Brain (organoid and tissue), 16 donors: ENCODE measurements at places on chromosomes 2 and 18.
A peak's percentile ranks its signal among the peaks of the same experiment; 100 is the strongest.

- no peak for DNase-seq
Measured at GRCh38 chr2:51093016-51093415, 61.1 kb upstream of the NRXN1 start.

DNA sequence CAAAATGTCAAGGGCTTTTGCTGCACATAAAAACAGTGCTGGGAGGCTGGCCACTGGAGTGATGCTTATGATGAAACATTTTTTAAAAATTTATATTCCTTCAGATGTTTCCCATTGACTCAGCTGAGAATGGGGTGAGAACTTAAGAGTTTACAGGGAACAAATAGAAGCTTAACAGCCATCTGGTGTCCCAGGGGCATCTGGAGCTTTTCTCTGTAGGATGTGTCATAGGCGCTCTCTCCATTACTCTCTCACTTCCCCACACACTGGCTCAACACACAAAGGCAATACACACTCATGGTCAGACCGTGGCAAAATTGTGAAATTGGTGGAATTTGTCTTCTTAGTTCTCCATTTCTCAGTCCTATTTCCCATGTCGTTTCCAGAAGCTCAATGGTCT lies 783.1 kb upstream of the LRRTM1 start:
- DNase-seq: no peak

DNA sequence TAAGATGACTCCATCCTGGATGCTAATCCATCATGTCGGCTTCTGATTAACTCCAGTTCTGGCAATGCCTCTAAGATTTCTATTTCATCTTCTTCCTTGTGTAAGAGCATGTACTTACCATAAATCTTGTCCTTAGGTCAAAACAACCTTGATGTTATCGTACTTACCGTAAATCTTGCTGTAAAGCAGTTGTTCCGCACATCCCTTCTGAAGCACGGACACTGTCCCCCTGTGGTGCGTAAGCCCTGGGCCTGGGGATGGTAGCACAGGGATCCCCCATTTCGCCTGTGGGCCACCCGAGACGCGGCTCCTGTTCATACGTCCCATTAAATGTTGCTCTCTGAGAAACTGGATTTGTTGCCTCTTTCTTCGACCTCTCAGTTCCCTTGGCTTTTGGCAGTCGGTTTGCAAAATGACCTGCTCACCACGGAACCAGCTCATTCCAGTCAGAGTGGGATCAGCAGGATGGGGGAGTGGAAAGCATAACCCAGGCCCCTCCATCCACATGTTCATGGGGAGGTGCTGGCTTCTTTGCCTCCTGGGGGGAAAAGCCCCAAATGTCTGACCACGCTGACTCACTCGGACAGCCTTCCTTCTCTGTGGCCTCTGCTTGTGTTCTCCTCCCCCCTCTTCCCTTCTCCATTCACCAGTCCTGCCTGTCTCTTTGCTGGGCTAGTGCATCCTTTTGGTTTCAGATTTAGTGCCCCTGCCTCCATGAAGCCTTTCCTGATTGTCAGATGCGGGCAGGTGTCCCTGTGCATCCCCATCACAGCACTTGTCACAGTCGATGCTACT lies 49.9 kb downstream of the RAB31 start:
- DNase-seq: no peak

DNA sequence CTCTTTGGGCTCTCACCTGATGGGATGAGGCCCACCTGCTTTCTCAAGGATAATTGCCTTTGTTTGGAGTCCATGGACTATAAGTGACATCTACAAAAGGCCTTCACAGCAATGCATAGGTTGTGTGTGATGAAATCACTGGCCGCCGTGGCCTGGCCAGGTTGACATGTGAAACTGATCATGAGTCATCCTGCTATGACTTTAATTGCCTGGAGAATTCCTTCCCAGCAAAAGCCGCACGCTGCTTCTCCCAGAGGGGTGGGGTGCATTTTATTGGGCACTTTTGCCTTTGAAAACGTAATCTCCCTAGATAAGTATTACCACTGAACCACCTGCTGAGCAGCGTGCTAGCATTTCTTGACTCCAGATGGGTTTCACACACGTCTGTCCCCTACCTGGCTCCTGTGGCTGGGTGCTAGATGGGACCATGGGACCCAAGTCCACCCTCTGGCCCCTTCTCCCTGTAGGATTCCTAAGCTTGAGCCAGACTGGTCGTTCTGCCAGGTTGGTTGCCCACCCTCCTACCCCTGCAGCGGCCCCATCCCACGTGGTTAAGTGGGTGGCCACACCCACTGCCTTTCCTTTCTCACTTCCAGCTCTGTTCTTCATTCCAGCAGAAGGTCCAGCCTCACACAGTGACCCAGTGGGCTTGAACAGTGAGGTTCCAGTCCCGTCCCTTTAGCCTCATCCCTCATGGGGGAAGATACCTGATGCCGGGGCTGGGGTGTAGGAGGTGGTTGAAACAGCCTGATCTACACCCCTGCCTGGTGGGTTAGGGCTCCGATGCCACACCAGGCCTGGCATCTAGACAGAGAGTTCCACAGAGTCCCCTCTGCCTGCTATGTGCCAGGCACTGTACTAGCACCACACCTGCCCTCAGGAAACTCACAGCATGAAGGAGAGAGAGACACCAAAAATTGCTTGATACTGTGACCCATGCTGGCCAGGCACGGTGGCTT lies 89.6 kb downstream of the GBX2 start:
- no peak for DNase-seq

DNA sequence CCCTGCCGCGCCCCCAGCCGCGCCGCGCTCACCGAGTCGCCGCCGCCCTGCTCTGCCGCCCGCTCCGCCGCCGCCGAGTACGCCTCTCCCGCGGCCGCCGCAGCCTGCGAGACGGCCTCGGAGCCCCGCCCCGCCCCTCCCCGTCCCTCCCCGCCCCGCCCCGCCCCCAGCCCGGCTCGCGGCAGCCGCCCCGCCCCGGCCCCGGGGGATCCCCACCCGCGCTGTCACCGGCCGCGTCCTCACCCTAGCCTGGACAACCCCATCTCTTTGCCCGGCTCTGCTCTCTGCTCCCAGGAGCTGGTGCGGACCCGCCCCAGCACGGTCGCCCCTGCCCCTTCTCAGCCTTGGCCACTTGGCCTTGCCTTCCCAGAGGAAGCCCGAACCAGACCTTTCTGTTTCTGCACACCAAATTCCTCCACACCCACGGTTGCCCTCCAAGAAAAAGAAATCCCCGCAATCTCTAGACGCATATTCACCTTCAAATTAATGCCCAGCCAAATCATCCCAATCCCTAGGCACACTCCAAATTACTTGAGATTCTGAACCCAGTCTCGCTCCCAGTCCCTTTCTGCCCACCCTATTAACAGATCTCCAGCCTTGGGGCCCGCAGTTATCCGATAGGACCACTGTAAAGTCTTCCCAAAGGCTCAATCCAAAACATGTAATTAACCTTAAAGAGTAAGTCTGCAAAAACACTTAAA lies at the start of gene CYRIA:
Gene CYRIA (minus strand): TSS at position 87 of the 701 bp plus-strand sequence. CDS start 77,715 bp downstream, outside the sequence.
- peak; percentile 68 for DNase-seq

GRCh38 chr2:211259831-211260476 lies 703.6 kb downstream of the CPS1 start:
- DNase-seq: peak; percentile 36

DNA sequence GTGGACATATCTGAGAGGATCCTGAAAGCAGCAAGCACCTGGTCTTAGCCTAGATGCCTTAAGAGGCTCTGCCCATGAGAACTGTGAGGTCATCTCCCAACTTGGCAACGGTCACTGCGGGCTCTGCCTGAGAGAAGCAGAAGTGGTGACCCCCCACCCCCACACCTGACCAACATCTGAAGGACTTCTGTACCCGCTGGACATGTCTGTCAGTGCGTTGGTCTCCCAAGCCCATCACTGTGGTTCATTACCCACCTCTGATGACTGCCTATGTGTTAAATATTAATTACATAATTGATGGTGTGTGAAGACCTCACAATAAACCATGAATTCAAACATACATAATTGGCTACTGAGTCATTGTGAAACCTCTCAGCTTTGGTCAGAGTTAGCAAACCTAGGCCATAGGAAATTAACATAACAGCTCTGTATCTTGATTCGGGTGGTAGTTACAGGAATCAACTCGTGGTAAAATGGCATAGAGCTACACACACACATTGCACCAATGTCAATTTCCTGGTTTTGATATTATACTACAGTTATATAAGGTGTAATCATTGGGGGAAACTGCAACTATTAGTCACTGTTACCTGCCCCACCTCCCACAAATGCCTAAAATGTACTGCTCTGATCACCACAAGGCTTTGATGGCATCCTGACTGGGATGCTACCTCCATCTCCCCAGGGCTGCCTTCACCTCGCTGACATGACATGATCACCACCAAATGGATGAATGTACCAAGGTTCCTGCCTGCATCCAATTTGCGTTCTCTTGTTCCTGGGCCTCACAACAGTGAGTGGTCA lies 4.3 kb upstream of the GALNT1 start:
- DNase-seq: no peak

DNA sequence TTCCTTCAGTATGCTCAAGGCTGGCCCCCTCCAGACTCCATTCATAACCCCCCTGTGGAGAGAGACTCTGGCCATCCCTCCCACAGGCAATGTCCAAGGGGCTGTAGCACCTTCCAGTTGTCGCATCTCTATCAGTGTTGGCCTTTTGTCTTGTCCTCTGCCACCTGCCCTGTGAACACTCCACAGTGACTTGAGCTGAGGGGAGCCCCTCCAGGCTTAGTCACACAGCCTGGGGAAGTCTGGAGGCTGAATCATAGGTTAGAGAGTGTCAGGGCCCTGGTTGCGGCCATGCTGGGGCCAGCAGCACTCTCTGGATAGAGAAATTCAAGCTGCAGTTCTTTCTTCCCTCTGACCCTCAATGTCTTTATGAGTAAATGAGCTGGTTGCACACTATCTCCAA lies 64.7 kb downstream of the GYPC start:
- no peak for DNase-seq

DNA sequence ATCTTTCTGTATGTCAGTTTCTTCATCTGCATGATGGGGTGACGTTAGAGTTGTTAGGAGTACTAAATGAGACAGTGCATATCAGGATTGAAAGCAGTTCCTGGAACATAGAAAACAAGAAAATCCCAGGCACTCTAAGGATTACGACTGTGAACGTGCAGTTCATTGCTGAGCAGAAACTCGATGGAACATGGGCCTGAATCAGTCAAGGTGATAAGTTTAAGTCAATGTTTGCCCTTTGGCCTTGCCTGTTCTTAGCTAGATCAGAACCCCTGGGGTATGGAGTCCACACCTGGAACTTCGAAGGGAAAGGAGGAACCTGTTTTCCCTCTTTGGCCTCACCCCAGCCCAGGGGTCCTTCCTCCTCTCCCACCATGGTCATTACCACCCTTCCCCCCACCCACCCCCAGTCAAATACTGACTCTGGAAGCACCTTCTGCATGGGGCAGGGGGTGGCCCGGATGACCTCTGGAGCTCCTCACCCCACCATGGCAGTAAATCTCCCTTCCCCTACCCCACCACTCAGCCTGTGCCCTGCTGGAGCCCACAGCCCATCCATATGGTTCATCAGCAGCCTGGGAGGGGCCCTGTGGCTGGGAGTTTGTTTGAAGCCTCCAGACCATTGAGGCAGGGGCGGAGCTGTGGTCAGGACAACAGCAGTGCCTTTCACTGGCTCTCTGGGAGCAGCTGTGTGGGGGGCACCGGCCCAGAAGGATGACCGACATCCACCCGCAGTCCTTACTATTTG lies 164.1 kb downstream of the SMAD7 start:
- no peak for DNase-seq

DNA sequence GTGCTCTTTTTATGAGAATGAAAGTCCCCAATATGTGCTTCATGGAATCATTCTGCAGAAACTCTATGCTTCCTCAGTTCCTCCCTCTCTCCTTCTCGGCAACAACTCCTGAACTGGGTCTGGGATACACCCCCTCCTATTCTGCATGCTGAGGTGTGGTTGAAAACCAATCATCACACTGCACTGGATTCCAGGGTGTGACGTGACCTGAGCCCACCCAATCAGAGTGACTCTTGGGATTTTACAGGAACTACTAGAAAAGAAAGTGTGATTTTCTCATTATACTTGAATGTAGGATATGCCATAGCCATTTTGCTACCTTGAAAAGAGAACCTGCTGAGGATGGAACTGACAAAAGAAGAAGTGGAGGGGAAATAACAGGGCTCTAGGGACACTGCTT lies 36.3 kb downstream of the ACVR1 start:
- DNase-seq: no peak

DNA sequence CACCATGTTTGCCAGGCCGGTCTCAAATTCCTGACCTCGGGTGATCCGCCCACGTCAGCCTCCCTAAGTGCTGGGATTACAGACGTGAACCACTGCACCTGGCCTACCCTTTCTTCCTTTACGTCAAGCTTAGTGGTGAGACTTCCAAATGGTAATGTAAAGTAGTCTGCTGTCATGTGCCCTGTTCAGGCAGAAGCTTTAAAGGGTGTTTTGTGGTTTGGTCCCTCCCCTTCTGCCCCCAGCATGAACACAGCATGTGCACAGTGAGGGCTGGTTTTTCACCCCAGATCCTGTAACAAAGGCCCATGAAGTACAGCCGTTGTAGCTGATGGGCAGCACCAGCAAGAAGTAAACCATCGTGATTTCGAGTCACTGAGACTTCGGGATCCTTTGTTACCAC lies 2.7 kb upstream of the DTYMK start:
- DNase-seq: no peak

GRCh38 chr2:157874348-157874747 lies 1.8 kb downstream of the ACVR1 start:
- no peak for DNase-seq

DNA sequence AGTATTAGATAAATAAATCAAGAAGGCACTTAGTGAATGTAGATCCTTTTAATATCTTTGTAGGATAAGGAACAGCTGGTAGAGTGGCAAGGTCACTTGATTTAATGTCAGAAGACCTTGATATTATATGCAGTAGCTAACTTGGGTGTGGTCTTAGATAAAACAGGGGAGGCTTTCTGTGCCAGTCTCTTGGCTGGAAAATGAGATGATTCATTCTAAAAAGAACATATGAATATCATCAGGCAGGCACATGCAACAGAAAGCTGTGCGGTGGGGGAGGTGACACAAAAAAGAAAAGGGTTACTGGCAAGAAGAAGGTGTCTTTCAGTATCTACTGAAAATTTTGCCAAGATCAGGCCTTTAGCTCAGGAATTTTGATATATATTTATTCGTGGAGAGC lies 931.7 kb upstream of the CELF4 start:
- no peak for DNase-seq

- DNase-seq: no peak
Measured at GRCh38 chr18:75363446-75364225, 63.9 kb downstream of the SMIM21 start.

- DNase-seq: no peak
Measured at GRCh38 chr2:159879051-159879604, 81.1 kb upstream of the CD302 start.

DNA sequence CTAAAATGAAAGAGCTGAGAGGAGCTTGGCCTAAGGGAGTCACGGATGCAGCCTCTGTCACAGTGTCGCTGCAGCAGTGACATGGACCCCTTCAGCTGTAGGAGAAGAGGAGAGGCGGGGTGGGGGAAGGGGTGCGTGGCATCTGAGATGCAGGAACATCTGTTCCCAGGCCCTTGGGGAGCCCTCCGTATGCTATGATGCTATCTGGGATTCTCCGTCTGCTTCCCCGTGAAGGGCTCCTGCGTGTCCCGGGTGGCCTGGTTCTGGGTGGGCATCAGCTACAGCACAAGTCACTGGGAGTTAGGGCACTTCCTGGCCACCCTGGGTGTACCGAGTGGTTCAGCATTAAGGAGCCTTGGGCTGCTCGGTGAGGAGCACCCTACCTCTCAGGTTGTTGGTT lies 35.6 kb upstream of the B3GNT7 start:
- no peak for DNase-seq

GRCh38 chr18:58178511-58178910 lies 134.5 kb downstream of the NEDD4L start:
- DNase-seq: no peak

- no peak for DNase-seq
Measured at GRCh38 chr18:24128700-24129099, 10.2 kb upstream of the CABYR start.

- DNase-seq: no peak
Measured at GRCh38 chr18:35010156-35010555, 31.1 kb upstream of the MAPRE2 start.
